ENCODE measurements at places on chromosomes 3 and 15. TPM values are rescaled to one million over a fixed set of nuclear protein-coding genes. Genes with fewer than 3 reads are reported as not detected.

DNA sequence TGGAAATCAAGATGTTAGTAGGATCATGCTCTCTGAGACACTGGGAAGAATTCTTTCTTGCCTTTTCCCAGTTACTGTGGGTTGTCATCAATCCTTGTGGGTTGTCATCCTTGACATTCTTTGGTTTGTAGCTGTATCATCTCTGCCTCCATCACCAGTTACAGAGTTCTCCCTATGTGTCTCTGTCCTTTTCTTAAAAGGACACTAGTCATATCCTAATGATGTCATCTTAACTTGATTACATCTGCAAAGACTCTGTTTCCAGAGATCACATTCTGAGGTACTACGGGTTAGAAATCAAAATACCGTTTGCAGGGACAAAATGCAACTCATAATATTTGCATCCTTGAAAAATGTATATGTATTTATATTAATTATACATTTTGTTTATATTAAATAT is 500.4 kb downstream of the ZBBX start:
- no peak for DNase-seq

DNA sequence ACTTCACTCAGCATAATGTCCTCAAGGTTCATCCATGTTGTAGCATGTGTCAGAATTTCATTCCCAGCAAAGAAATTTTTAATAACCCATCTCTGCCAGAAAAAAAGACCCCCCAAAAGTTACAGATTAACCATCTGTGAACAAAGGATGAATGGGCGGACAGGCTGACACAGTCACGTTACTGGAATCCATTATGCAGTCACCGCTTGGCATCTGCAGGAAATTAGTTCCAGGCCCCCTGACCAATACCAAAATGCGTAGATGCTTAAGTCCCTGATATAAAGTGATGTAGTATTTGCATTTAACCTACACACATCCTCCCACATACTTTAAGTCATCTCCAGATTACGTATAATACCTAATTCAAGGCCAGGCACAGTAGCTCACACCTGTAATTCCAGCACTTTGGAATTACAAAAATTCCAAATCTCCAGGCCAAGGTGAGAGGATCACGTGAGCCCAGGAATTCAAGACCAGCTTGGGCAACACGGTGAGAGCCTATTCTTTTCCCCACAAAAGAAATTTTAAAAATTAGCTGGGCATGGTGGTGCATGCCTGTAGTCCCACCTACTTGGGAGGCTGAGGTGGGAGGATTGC is 1.5 kb upstream of the SLC12A8 start:
- no peak for DNase-seq

DNA sequence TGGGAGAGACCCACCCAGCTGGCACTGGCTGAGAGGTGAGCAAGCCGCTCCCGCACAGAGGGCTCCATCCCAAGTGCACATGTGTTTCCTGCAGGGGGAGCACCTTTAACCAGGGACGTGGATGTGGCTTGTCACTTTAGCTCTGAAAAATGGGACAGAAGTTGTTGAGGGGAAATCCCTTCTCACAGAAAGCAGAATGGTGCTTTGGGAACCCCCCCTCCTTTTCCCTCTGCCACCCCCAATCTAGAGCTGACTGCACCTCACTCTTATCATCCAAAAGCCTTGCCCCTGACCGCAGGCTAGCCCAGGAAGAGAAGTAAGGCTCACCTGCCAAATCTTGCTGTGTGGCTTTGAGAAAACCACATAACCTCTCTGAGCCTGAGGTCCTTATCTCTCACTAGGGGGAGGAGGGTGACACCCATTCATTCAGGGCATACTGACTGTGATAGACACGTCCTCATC is 77.9 kb downstream of the RPN1 start:
- DNase-seq: no peak

TMEM158 gene
- 0.25 TPM for total RNA-seq

ACVR2B gene
- total RNA-seq: 6.6 TPM

Data from T-helper 17 cell (primary cell).